ENCODE measurements at places on chromosomes 2 and 18.
A peak's percentile ranks its signal among the peaks of the same experiment; 100 is the strongest.

DNA sequence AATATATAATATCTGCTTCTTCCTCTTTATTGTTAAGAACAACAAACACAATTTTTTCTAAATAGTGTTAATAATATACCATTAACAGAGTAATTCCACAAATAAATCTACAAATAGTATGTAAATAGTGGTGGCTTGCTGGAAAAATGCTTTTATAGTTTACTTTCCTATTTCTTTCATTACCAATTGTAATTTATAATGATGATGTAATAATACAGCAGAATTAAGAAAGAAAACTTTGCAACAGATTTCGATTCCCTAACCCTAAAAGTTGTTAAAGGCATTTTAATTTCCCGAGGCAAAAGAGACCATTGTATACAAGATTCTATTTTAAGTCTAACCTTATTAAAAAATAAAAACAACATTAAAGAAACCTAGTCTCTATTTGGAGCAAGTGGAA, 307.9 kb downstream of the CCDC178 start:
- no peak for DNase-seq

GRCh38 chr2:126753501-126754212, 97.7 kb downstream of the GYPC start:
- DNase-seq, result no peak

DNA sequence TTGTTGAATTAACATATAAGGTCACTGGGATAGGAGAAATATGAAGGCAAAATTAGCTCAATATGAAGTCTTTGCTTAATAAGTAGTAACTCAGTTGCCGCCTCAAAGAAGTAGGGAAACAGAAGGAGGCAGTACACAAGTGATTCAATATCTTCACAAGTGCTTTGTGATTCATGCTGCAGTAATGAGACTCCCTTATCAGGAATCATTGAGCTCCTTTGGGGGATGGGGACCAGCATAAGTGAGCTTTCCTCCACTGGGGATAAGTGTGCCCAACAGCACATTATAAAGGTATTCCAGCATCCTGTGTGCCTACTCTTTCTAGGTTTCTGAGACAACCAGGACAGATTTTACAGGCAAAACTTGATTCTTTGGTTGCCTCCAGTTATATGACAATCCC, 323.4 kb upstream of the UBE2E3 start:
- DNase-seq, result no peak

GRCh38 chr2:2530334-2530733, 199.3 kb upstream of the MYT1L start:
- DNase-seq, result peak; percentile 85

- DNase-seq, result no peak
These were observed 21.8 kb upstream of the NT5DC4 start for GRCh38 chr2:112698834-112699515.

DNA sequence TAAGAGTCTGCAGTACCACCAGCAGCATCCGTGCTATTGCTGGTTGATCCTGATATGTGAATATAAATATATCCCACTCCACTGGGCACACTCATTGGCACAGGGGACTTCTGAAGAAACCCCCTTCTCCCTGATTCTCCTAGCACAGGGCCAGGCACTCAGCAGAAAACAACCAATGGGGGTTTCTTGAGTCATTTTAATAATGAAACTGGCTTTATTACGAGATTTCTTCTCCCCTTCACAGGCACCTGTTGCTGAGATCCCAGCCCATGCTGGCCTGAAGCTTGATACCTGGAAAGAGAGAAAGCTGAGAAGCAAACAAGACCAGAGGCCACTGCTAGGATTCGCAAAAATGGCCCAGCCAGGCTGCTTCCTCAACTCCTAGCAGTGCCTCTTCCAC, 17.9 kb upstream of the CYRIA start:
- DNase-seq, result no peak

DNA sequence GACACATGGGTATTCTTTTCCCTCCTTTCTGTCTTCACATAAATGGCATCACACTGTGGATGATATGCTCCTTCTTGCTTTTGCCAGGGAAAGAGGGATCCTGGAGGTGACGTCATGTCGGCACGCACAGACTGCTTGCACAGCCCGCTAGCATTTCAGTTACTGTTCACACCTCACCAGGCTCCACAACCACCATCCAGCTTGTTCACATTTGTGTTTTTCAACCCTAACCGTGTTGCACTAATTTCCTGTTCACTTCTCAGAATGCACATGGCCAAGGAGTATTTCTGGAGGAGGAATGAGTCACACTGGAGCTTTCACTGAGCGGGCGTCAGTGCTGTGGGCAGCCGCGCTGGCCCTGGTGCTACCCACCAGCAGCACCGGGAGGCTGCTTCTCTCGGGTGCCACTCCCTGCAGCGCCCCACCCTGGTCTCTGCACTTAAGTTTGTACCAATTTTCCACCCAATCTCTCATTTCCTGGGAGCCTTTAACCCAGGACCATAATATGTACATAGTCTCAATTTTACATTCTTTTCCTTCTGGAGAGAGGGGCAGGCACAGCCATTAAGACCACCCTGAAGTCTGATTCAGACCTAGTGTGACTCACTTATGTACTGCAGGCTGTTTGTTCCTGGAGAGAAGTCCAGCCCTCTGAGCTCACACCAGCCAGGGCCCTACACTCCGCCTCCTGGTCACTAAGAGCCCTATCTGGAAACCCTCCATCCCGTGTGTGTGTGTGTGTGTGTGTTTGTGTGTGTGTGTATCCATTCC, 65.1 kb downstream of the MBP start:
- DNase-seq, result no peak

GRCh38 chr2:84283506-84283905, 175.6 kb downstream of the SUCLG1 start:
- DNase-seq, result no peak

GRCh38 chr18:8262221-8262620, 347.0 kb upstream of the RAB12 start:
- no peak for DNase-seq

- no peak for DNase-seq
These were observed 512.2 kb upstream of the TCF4 start for GRCh38 chr18:56100090-56100722.

- DNase-seq, result no peak
These were observed 22.3 kb downstream of the ATP8B1 start for GRCh38 chr18:57780706-57781347.

DNA sequence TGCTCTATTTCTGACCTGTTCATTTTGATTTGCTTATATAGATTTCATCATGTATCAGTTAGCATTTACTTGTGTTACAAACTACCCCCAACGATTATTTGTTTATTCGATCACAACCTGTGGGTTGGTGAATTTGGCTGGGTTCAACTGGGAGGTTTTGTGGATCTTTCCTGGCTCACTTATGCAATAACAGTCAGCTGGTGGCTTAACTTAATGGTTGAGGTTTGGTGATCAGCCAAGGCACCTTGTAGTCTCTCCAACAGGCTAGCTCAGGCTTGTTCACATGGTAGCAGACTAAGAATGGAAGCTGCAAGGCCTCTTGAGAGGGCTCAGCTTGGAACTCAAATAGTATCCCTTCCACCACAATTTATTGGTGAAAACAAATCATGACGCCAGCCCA, 5.4 kb upstream of the PUM2 start:
- peak; percentile 94 for DNase-seq

GRCh38 chr18:27278131-27278530, 93.0 kb upstream of the CHST9 start:
- no peak for DNase-seq

GRCh38 chr2:218858138-218858445, 1.5 kb upstream of the WNT6 start:
- DNase-seq, result no peak

DNA sequence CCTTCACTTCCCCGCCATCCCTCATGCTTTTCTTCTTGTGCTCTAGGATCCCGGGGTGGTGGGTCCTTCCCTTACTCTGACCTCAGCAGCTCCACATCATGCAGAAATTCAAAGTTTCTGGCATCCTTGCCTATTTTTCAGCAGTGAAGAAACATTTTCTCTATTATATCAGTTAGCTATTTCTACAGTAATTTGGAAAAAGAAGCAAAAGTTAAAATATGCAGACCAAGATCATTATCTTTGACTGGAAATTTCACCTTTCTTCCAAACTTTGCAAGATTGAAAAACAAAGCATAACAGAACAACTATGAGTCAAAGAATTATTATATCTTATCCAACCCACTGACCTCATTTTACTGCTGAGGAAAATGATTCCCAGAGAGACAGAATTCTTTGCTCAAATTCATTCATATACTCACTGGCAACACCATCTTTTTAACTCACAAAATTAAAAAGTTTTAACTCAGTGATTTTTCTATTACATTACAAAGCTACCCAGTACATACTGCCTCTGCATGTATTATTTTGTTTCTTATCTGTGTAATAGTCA, 40.5 kb downstream of the ANTXR1 start:
- DNase-seq, result no peak

GRCh38 chr2:102478686-102479470, 5.9 kb downstream of the SLC9A4 start:
- DNase-seq, result no peak

DNA sequence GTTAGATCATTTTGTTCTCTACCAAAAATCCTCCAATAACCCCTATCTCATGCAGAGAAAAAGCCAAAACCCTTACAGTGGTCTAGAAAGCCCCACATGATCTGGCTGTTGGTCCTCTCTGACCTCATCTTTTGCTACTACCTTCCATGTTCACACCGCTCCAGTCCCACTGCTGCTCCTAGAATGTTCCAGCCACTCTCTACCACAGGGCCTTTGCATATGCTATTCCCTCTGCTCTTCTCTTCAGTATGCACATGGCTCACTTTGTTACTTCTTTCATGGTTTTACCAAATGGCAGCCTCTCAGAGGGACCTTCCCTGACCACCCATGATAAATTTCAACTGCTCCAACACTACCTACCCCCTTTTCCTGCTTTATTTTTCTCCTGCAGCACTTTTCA, 193.5 kb upstream of the CCDC150 start:
- DNase-seq, result no peak

DNA sequence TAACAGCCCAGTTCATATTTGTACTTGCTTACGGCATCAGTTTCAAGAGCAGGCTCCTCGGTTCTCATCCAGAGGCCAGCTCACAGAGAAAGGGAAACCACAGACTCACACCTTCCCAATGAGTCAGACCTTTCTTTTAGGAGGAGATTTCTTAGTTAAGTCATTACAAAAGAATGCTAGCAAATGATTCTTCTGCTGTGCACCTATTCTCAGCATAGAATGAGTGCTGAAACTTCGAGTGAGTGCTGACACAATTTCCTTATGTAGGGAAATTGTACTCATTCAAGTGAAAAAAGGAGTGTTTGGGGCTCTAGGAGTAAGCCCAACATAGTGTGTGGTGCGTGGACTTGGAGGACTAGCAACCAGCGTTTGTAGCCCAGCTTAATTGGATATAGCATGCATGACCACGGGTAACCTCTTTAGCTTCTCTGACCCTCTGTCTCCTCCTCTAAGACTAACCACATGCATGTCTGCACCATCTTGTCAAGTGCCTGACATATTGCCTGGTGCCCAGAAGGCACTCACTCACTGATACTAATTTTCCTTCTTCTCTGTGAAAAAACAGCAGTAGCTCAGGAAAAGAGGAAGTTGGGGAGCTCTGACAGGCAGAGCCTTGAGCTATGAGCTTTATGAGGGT, 87.0 kb downstream of the ALPK2 start:
- DNase-seq, result no peak

- DNase-seq, result no peak
These were observed 228.7 kb downstream of the ATAD2B start for GRCh38 chr2:23698116-23698693.

- no peak for DNase-seq
These were observed 171.9 kb downstream of the KLHL29 start for GRCh38 chr2:23556929-23557328.

GRCh38 chr2:88188748-88189147, 18.6 kb downstream of the THNSL2 start:
- no peak for DNase-seq

DNA sequence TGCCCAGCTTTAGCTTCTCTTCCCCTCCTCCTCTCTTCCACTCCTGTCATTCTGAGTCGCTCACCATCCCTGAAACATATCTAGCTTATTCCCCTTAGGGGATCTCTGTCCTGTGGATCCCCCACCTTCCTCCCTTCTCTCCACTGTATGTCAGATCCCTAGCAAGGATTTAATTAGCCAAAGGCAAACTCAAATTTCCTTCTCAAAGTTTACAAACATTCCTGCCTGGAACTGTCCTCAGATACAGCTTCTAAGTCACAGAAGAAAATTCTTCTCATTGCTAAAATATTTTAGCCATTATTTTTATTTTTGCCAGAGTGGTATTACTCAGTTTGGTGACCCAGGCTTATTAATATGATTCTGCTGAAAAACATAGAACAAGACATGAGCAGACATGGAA, 315.3 kb downstream of the CYP26B1 start:
- no peak for DNase-seq

GRCh38 chr2:122830157-122830556, 1074.7 kb downstream of the TSN start:
- DNase-seq, result no peak

DNA sequence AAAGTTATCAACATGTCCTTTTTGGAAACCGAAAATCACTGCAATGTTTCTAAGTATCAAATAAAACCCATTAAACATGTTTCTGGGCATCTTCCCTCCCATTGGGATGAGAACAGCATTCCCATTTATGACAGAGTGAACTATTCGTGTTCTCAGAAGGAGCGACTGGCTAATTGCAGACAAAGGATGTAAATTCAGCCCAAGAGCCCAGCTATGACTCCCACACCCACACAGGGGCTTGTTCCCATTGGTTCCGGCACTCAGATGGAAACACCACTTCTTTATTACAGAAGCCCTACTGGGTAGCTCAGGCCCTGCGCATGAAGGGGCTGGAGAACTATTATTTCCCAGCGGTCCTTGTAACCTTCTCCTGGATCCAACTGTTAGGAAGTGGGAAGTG, 16.6 kb upstream of the NPAS2 start:
- DNase-seq, result no peak

DNA sequence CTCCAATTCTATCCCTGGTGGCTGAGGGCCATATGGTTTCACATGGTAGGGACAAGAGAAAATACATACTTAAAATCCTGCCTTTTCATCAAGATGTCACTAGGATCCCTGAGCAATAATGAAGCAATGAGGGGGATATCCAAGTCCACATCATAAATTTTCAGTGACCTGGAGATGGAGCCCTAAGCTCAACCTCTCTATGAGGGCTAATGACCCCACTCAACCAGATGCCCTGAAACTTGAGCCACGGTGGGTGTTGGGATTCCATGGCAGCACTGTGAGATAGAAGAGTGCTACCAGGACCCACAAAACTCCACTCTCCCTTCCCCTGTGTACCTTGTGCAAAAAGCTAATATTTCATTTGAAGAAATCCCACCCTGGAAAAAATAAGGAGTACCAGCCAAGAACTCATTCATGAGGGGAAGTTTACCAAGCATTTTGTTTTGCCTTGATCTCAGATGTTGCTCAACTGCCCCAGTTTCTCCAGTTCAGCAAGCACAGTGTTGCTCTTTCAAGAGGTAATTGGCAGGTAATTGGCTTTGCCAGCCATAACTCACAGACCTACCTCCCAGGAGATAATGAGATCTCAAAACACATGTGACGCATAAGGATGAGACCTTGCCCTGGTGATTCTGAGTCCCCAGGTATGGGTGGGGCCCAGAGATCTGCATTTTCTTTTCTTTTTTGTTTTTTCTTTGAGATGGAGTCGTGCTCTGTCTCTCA, 51.0 kb upstream of the TTC39C start:
- no peak for DNase-seq

GRCh38 chr18:80034852-80035406, 695 bp downstream of the RBFA start:
- DNase-seq, result no peak

- DNase-seq, result no peak
These were observed 47.2 kb downstream of the SLC14A2 start for GRCh38 chr18:45662468-45662867.

All from NCI-H446 treated with DMSO at 0.1 percent for 48 hours (cell line).